ENCODE measurements at places on chromosomes 1 and 21.

DNA sequence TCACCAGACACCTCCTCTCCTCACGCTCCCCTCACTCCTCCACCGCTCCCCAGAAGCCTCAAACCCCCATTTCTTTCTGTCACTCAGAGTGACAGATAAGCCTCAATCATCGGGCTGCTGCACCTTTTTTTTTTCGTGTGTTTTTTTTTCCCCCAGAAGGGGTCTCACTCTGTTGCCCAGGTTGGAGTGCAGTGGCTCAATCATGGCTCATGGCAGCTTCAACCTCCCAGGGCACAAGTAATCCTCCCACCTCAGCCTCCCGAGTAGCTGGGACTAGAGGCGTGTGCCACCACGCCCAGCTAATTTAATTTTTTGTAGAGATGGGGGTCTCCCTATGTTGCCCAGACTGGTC, 1.2 kb upstream of the TMPRSS2 start:
- no peak for DNase-seq

DNA sequence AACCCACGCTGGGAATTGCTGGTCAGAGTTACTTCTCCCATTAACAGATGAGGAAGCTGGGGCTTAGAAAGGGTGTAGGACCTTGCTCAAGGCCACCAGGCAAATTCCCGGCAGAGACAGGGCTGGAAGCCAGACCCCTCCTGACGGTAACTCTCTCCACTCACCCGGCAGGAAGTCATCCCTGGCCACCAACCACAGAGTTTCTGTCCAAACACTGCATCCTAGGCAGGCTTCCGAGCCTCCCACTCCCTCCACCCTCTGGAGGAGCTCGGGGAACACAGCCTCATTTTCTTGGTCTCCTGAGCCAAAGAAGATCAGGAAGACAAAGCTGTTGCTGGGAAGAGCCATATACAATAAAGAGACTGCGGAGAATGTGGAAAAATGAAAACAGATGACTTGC, 25.0 kb upstream of the ZNF436 start:
- peak; percentile 80 for DNase-seq

DNA sequence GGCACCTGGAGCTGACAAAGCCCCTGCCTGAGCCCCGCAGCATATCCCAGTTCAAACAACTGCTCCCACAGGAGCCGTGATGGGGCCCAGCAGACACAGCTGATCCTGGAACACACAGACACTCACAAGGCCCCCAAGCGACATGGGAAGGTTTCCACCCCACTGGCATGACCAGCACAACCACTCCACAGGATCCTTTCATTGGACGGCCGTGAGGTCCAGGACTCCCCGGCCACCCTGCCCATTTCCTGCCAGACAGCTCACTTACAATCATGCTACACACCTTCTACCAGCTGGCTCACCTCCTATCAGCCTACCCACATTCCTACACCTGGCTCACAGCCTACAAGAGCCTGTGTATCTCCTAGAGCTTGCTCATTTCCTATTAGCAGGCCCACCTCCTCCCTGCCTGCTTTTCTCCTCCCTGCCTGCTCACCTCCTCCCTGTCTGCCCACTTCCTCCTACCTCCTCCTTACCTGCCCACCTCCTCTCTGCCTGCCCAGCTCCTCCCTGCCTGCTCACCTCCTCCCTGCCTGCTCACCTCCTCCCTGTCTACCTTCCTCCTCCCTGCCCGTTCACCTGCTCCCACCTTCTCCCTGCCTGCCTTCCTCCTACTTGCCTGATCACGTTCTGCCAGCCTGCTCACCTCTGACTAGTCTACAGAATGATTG, 73.9 kb downstream of the MATN1 start:
- DNase-seq, result no peak

DNA sequence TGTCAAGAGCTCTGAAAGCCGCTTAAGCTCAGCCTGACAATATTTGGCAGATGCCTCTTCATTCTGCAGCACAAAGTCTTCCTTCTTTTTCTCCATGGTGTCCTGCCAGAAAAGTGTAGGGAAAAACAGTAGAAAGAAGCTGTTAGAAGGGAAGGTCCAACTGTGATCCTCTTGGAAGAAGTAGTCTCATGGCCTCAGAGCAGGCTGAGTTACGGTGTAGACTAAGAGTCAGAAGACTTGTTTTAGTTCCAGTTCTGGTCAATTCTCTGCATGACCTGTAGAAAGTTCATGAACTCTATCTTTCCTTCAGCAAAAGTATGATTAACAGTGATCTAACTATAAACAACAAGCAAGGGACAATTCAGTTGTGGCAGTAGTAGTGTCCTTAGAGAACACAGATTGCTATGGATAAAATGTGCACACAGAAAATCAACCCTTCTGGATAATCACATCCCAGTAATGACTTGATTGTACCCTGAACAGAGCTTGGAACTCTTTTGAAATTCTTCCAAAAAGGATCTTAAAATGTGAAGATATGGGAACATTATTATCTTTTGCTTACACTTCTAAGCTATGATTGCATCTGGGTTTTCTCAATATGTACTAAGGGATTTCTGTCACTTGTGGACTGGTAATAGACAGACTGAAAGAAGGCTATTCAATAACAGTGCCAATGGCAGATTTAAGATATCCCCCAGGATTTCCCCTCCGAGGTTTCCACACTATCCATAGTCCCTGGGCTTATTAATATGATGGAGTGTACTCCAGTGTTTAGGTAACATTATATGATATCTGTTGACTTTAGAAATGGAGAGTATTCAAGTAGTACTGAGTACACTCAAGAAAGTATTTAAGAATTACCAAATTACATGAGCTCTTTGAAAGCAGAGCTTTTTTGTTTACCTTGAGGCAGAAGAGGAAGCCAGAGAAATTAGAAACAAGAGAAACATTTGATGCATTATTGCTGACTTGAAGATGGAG, 22.1 kb upstream of the GBP2 start:
- DNase-seq, result no peak

- no peak for DNase-seq
Measured at GRCh38 chr1:2570332-2570731, 14.2 kb downstream of the TNFRSF14 start.

GRCh38 chr1:25999041-25999800, 1.4 kb upstream of the PAFAH2 start:
- DNase-seq, result no peak

GRCh38 chr1:42730988-42731387, 9.0 kb downstream of the CLDN19 start:
- DNase-seq, result peak; percentile 64

GRCh38 chr1:116020668-116021272, 44.5 kb downstream of the SLC22A15 start:
- peak; percentile 90 for DNase-seq

GRCh38 chr21:25573409-25574206, 33.7 kb downstream of the MRPL39 start:
- peak; percentile 26 for DNase-seq

GRCh38 chr1:30472009-30472408, 251.4 kb downstream of the MATN1 start:
- no peak for DNase-seq

GRCh38 chr1:230788561-230789275, 41.5 kb downstream of the CAPN9 start:
- DNase-seq, result no peak

GRCh38 chr21:32131960-32132359, 146.9 kb downstream of the MIS18A start:
- DNase-seq, result peak; percentile 26

GRCh38 chr1:83508485-83509151, 490.3 kb downstream of the TTLL7 start:
- peak; percentile 34 for DNase-seq

- no peak for DNase-seq
Measured at GRCh38 chr1:2101946-2102345, 51.7 kb downstream of the PRKCZ start.

- no peak for DNase-seq
Measured at GRCh38 chr1:178066296-178066907, 27.5 kb upstream of the RASAL2 start.

- peak; percentile 88 for DNase-seq
Measured at GRCh38 chr1:152052606-152053005, 15.8 kb upstream of the S100A11 start.

DNA sequence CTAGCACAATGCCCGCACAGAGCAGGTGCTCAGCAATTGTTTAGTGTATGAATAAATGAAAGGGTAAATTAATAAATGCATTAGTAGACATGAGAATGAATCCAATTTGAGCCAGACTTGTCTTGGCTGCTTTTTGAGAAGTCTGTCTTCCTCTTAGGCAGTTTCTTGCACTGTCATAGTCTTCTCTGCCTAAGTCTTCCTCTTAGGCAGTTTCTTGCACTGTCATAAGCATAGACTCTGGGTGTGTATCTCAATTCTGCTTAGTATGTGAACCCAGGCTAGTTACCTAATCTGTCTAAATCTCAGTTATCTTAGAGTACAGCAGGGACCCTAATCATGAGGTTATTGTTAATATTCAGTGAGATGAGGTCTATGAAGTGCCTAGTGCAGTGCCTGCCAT, 27.2 kb downstream of the NHLH2 start:
- no peak for DNase-seq

DNA sequence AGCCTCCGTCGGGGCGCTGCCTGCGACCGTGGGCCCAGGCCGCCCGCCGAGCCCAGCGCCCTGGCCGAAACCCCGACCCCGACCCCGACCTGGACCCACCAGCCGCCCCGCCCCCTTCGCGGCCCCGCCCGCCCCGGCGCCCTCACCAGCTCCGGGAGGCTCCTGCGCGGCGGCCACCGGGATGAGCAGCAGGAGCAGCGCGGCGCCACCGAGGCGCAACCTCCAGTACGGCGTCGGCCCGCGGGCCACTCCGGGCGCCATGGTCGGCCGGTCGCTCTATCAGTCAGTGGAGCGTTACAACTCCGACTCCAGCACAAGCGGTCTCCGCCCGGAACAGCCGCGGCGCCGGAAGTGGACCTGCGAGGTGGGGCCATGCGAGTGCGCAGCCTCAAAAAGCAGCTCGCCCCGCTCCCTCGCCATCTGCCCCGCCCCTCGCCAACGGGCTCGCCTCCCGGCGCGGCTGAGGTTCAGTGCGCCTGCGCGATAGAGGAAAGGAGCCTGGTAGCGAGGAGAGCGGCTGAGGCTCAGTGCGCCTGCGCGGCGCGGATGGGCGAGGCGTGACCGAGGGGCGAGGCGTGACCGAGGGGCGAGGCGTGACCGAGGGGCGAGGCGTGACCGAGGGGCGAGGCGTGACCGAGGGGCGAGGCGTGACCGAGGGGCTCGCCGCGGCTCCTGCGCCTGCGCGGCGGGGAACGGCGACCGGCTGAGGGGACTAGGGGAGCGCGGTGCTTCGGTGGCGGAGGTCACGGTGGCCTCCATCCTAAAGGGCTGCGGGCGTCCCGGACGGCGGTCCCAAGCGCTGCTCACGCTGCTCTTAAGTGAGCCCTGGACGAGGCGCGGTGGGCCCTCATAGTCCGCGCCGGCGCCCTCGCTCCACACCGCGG, at the start of gene PTTG1IP:
TSS of gene PTTG1IP (minus strand) at position 335 of the 884 bp plus-strand sequence. CDS start at position 261, 74 bp downstream.
- peak; percentile 98 for DNase-seq

DNA sequence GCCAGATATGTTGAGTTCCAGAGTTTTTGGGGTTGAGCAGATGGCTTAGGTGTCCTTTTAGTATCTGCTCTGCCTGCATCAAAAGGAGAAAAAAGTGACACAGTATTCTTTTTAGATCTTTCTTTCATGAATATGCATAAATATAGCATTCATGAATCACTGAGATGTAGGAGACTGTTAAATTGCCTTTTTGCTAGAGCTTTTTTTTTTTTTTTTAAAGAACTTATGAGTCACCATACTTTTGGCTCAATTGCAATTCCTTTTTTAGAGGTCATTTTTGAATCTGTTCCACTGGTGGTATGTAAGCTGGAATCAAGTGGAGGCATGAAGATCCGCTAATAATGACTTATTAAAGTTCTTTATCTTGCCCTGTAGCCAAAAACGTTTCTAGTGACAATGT, 480.9 kb upstream of the ZRANB2 start:
- DNase-seq, result no peak

- no peak for DNase-seq
Measured at GRCh38 chr1:239886266-239886665, 205.4 kb upstream of the FMN2 start.

DNA sequence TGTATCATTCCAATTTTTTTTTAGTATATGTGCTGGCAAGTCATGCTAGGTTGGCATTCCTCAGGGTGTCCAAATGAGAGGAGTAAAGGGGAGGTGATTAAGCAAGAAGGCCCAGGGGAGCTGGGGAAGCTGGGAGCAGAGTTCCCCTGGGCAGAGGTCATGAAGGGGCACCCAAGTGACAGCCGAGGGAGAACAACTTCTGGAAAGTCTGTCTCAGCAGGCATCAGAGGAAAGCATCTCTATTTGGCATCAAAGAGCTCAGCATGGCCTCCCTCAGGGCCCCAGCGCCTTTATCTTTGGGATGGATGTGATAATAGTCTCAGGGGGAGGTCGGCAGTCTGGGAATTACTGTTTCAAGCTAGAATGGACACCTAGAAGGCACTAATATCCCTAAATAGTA, 5.0 kb upstream of the ENO1 start:
- DNase-seq, result peak; percentile 92

- no peak for DNase-seq
Measured at GRCh38 chr21:24456358-24456757, 1150.9 kb downstream of the MRPL39 start.

Measured in mesendoderm (in vitro differentiated cells).